ENCODE measurements at places on chromosomes 5 and 9.

DNA sequence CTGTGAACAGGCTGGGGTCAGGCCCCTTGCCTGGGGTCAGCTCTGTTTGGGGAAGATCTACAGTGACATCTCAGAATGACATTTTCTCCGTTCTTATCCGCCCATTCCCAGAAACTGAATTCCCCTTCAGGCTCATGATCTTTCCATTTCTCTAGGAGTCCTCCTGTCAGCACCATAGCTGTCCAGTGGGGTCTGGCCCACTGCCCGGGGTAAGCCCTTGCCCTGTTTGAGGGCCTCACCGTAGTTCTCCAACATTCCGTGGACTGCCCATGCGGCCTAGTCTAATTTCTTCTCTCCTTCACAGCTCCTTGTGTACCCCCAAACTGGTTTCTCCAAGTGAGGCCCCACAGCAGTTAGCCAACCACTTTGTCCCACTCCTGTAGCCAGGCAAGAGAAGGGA lies 68.4 kb downstream of the ENTREP1 start:
- H3K4me3 ChIP-seq = no peak overlapping the region
- H3K4me1 ChIP-seq = no peaks in the 10 kb centered on the region
- H3K36me3 ChIP-seq = no peaks in the 10 kb centered on the region
- H3K27ac ChIP-seq = no peak overlapping the region
- no peak for DNase-seq
- peaks cover 7% of the 10 kb centered on the region for H3K27me3 ChIP-seq

- no peaks in the 10 kb centered on the region for H3K27me3 ChIP-seq
- peak overlapping the region; percentile 5 for H3K27ac ChIP-seq
- no peaks in the 10 kb centered on the region for H3K36me3 ChIP-seq
- peaks cover 36% of the 10 kb centered on the region for H3K4me1 ChIP-seq
- DNase-seq = no peak
Measured at GRCh38 chr9:20317701-20318100, 304.6 kb downstream of the MLLT3 start.

- no peak overlapping the region for H3K27ac ChIP-seq
- H3K36me3 ChIP-seq = peaks cover 5% of the 10 kb centered on the region
- no peak for DNase-seq
- peaks cover 3% of the 10 kb centered on the region for H3K4me1 ChIP-seq
Measured at GRCh38 chr5:175885813-175886212, 14.4 kb downstream of the CPLX2 start.

- no peak overlapping the region for H3K27ac ChIP-seq
- no peak for DNase-seq
- no peaks in the 10 kb centered on the region for H3K36me3 ChIP-seq
- no peaks in the 10 kb centered on the region for H3K27me3 ChIP-seq
- peaks cover 12% of the 10 kb centered on the region for H3K4me1 ChIP-seq
Measured at GRCh38 chr9:3751125-3751758, 225.4 kb upstream of the RFX3 start.

GRCh38 chr9:80522465-80522864 lies 950.7 kb downstream of the TLE4 start:
- H3K4me3 ChIP-seq = no peak overlapping the region
- no peaks in the 10 kb centered on the region for H3K36me3 ChIP-seq
- H3K27me3 ChIP-seq = no peaks in the 10 kb centered on the region
- no peaks in the 10 kb centered on the region for H3K4me1 ChIP-seq
- H3K27ac ChIP-seq = no peak overlapping the region
- DNase-seq = no peak

- H3K36me3 ChIP-seq = peaks cover 4% of the 10 kb centered on the region
- H3K27ac ChIP-seq = no peak overlapping the region
- DNase-seq = no peak
- no peak overlapping the region for H3K4me3 ChIP-seq
- H3K27me3 ChIP-seq = peaks cover 12% of the 10 kb centered on the region
- no peaks in the 10 kb centered on the region for H3K4me1 ChIP-seq
Measured at GRCh38 chr9:99577351-99577750, 244.3 kb upstream of the NR4A3 start.

DNA sequence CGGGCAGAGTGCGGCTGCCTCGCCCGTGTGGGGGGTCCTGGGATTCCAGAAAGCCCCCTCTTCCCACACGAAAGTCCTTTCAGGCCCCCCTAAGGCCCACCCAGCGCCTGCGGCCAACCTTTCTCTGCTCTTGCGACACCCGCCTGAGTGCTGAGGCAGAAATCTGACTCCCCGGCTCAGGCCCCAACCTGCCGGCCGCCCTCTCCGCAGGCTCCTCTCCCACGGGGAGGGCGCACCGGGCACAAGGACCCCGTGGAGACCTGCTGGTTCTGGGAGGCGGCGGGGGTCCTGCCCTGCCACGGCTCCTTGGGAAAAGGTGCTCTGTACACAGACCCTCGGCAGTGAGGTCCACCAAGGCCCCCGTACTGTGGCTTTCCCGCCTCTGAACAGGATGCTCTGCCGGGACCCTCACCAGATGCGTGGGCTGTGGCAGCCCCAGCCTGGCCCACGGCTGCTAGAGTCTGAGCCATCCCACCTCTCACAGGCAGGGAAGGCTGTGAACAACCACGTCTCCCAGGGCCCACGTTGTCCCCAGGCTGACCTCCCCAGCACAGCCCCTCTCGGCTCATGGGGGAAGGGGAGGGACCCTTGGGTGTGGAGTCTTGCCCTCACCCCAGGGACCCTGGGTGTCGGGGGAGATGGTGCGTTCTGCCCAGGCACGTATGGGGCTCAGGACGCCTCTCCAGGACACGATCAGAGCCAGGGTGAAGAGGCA lies 41.5 kb upstream of the EGFL7 start:
- H3K4me3 ChIP-seq = no peak overlapping the region
- peaks cover 25% of the 10 kb centered on the region for H3K27me3 ChIP-seq
- DNase-seq = no peak
- no peak overlapping the region for H3K27ac ChIP-seq

GRCh38 chr5:115767424-115767823 lies 49.0 kb downstream of the CDO1 start:
- peaks cover 11% of the 10 kb centered on the region for H3K27me3 ChIP-seq
- DNase-seq = no peak
- H3K4me1 ChIP-seq = no peaks in the 10 kb centered on the region
- H3K27ac ChIP-seq = no peak overlapping the region
- no peaks in the 10 kb centered on the region for H3K36me3 ChIP-seq
- H3K4me3 ChIP-seq = no peak overlapping the region

GRCh38 chr5:55218967-55219366 lies 8.1 kb downstream of the MCIDAS start:
- DNase-seq = no peak
- no peak overlapping the region for H3K27ac ChIP-seq
- peaks cover 10% of the 10 kb centered on the region for H3K36me3 ChIP-seq
- H3K4me3 ChIP-seq = no peak overlapping the region
- H3K27me3 ChIP-seq = peaks cover 55% of the 10 kb centered on the region
- peaks cover 8% of the 10 kb centered on the region for H3K4me1 ChIP-seq

DNA sequence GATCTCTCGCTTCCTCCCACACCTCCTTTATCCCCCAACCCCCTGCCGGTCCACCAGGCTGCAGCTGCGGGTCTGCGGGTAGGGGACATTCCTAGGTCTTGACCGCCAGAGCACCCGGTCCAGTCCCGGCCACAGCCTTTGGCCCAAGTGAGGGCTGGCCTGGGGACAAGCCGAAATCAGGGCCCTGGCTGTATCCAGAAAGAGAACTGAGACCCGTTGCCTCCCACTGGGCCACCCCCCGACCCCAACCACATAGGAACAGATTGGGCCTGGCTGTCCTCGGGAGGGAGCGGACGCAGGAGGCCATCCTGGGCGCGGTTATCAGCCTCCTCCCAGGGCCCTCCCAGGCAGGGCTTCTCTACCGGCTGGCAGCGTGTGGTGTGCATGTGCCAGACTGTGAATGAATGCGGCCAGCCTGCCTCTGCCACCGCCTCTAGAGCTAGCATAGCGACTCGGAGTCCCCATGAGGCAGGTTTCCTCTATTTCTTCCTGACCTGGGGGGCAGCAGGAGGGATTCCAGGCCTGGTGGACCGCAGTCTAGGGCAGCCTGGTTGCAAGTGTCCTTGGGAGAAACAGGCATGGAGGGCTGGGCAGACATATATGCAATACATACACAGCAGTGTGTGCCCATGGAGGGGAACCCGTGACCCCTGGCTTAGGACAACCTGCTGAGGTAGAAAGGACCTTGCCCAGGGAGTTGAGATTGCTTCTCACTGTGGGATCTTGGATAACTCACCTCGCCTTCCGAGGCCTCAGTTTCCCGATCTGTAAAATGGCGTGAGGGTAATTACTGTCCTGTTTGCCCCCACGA lies 1.2 kb downstream of the N4BP3 start:
- peaks cover 40% of the 10 kb centered on the region for H3K4me1 ChIP-seq
- DNase-seq = peak; percentile 75
- peaks cover 6% of the 10 kb centered on the region for H3K27me3 ChIP-seq
- H3K36me3 ChIP-seq = peaks cover 41% of the 10 kb centered on the region
- peak overlapping the region; percentile 92 for H3K27ac ChIP-seq
- H3K4me3 ChIP-seq = peak overlapping the region; percentile 94

- H3K4me3 ChIP-seq = no peak overlapping the region
- no peaks in the 10 kb centered on the region for H3K27me3 ChIP-seq
- H3K27ac ChIP-seq = no peak overlapping the region
- no peaks in the 10 kb centered on the region for H3K36me3 ChIP-seq
- DNase-seq = no peak
Measured at GRCh38 chr9:103530934-103531333, 535.8 kb downstream of the CYLC2 start.
